Adipocyte (in vitro differentiated cells): ENCODE measurements at places on chromosomes 7 and 10.

GRCh38 chr10:7464691-7465090 is 53.9 kb upstream of the SFMBT2 start:
- DNase-seq: no peak

GRCh38 chr7:80581486-80582260 is 56.8 kb upstream of the CD36 start:
- no peak for DNase-seq

DNA sequence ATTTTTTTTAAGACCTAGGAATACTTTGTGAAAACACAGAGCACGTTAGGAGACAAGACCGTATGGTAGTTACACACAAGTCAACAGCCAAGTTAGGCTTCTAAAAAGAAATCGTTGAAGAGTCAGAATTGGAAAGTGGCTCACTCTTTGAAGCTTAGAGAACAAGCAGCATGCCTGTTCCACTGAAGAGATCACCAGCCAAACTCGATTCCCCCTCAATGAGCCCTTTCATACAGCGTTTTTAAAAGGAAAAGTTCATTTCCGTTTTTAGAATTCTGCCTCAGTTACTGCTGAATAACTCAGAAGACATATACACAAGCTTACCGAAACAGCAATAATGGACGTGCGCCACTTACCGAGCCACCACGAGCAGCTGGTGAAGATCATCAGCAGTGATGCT is 41.0 kb downstream of the MCMBP start:
- DNase-seq: no peak

- DNase-seq: no peak
These were observed 25.7 kb downstream of the GRIFIN start for GRCh38 chr7:2450198-2451107.

DNA sequence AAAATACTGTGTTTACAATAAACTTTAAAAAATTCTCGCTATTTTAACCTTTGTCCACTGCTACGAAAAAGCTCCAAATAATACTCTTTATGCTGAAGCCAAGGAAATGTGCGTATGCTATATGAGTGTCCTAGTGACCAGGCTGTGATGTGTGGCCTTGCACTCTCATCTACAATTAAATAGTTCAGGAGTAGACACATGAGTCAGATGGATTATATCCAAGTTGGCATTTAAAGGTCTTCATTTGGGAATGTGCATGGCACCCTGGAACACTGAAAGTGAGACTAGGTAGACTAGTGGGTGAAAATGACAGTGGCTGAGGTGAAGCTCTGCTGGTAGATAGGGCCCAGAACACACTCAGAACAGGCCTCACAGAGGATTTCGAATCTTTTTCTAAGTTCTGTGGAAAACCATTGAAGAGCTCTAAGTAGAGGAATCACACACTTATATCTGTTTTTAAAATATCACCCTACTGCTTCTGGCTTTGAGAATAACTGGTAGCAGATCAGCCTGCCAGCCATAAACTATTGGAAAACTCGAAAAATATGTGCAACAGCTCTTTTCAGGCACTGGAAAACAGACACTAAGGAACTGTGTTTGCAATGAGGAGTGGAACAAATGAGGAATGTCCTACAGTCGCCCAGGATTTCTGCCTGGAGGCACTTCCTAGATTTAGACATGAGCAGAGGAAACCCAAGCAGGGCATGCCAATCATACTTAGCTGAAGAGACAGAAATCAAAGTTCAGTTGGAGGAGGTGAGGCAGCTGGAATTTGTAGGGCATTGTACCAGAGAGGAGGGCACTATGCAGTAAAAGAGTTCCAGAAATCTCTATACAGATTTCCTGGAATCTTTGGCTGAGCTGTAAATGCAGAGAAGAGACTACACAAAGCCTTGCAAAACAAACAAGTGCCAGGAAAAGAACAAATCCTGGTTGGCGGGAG is 603.8 kb upstream of the LRRTM3 start:
- DNase-seq: peak; percentile 96

GRCh38 chr10:59176241-59177030 is at the start of gene PHYHIPL:
Gene PHYHIPL, plus strand, starts transcription at chr10:59176643. Its CDS starts 211 bp downstream, at chr10:59176854.
- DNase-seq: no peak
